ENCODE measurements at places on chromosomes 7 and 10.

DNA sequence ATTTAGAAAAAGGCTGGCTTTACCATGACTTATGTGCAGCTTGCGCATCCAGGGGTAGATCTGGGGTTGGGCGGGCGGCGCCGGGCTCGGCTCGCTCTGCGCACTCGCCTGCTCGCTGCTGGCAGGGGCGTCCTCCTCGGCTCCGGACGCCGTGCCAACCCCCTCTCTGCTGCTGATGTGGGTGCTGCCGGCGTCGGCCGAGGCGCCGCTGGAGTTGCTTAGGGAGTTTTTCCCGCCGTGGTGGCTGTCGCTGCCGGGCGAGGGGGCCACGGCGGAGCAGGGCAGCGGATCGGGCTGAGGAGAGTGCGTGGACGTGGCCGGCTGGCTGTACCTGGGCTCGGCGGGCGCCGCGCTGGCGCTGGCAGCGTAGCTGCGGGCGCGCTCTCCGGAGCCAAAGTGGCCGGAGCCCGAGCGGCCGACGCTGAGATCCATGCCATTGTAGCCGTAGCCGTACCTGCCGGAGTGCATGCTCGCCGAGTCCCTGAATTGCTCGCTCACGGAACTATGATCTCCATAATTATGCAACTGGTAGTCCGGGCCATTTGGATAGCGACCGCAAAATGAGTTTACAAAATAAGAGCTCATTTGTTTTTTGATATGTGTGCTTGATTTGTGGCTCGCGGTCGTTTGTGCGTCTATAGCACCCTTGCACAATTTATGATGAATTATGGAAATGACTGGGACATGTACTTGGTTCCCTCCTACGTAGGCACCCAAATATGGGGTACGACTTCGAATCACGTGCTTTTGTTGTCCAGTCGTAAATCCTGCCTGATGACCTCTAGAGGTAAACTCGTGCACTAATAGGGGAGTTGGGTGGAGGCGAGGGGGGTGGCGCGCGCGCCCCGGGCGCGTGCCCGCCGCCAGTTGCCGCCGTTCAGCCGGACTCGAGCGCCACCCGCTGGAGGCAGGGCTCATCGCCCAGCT, at the start of gene HOXA5:
Gene HOXA5 (minus strand): TSS at position 659 of the 927 bp plus-strand sequence. CDS start 74 bp downstream, at position 585.
- DNase-seq, result no peak

- DNase-seq, result no peak
Measured at GRCh38 chr10:110522365-110522988, 24.8 kb downstream of the DUSP5 start.

DNA sequence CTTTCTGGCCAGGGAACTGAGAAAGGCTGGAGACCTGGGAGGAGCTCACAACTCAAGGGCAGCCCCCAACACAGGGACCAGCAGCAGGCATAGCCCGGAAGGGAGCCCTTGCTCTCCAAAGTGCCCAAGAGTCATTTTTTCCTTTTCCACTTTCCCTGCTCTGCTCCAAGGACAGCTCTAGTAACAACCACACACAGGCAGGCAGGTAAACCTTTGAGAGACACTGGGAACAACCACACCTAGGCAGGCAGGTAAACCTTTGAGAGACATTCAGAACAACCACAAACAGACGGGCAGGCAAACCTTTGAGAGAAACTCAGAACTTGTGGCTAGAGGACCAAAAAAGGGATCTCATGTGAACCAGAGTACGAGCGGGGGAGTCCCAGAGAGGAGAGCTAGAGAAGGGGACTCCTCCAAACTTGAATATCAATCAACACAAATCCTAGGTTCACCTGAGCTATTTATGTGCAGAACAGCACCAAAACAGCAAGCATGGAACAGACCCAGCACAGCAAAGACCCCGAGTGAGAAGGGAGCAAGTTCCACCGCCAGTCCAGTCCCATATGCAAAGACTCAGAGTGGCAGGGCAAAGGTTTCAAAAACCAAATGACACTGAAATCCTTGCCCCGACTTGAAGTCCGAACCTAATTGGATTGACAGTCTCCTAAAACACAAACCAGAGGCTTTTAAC, 33.6 kb upstream of the GUSB start:
- DNase-seq, result no peak

DNA sequence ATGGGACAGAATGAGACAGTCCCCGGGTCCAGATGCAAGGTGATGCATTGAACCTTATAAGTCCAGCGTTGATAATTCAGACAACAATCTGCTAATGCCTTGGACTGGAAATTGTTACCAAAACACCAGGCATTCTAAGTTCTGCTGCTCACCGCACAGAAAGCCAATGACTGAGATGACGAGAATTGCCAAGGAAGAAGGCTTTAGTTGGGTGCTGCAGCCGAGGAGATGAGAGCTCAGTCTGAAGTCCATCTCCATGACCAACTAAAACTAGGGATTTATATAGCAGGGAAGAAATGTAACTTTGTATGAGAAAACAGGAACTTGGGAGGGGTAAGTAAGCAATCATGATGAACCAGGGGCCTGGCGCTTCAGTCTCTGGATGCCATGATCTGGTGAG, 68.7 kb downstream of the PRKCQ start:
- DNase-seq, result no peak

DNA sequence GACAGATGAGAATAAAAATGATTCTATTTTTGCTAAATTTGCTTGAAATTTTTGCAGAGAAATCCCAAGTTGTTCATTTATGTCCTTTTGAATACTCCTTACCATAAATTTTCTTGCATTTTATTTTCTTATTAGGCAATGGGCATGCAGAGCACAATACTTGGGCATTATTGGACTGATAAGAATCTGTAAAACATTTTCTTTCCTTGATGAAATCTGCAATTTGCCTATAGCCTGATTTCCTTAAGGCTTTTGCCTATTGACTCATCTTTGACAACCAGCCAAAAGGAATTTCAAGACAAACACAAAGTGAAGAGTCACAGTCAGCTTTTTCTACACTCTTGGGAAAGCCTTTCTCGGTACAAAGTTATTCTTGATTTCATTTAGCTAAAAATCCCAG, 30.5 kb upstream of the GNAT3 start:
- DNase-seq, result no peak

- DNase-seq, result no peak
Measured at GRCh38 chr10:103554488-103555324, 61.2 kb downstream of the NEURL1 start.

GRCh38 chr7:143426479-143427142, 16.6 kb upstream of the TAS2R60 start:
- no peak for DNase-seq

- no peak for DNase-seq
Measured at GRCh38 chr7:130292682-130293257, at the start of gene CPA4. TSS of gene CPA4 (plus strand) at chr7:130293161. CDS start at chr7:130293181, 20 bp downstream.

DNA sequence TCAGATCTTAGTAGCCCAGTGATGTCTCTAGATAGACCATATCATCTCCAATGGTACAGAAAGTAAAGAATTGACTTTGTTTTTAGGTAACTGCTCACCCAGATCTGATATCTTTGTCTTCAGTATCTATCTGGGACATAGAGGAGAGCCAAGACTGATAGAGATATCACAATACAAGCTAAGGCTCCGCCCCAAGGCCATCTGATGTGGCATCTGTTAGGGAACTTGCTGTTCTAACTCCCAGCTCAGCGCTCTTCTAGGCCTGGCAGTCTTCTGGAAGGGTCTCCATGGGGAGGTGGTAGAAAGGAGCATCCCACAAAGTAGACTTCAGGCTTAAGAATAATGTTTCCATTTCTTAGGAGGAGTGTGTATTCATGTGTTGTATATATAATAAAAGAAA, 88.4 kb upstream of the SAMD8 start:
- no peak for DNase-seq

DNA sequence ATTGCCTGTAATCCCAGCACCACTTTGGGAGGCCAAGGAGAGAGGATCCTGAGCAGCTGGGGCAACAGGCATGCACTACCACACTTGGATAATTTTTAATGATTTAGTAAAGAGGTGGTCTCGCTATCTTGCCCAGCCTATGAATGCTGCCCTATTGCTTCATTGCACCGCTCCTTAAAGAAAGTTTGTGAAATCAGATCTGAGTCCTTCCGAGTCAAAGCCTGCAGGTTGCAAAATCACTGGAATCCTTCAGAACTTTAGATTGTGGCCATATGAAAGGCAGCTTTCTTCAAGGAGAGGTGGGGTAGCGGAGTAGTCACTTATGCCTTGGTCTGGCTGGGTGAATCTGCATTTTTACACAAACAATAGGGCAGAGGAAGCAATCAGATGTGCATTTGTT, 166.3 kb downstream of the ARHGAP12 start:
- DNase-seq, result no peak

DNA sequence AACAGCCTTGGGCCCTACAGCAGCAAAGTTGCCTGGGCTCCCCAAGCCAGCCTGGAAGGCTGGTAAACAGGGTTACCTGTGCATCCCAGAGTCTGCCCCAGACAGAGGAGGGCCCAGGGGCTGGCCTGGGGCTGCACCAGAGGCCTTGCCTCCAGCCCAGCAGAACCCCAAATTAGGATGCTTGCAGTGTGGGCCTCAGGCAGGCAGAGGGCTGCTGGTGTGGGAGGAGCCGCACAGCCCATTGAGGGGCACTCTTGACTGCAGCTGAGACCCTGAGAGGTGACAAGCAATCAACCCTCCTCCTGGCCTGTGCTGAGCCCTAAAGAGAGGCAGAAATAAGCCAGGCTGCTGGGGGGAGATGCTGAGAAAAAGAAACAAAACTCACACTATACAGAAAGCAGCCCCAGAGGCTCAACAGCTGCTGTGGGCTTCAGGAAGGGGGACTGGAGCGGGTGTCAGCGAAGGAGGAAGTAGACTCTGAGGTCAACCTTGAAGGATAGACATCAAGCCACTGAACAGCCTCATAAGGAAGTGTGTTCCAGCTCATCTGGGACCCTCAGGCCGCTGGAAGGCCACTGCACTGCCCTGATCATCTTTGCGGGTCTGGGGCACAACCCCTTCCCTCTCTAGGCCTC, 6.6 kb downstream of the AIFM2 start:
- no peak for DNase-seq

- no peak for DNase-seq
Measured at GRCh38 chr10:33126742-33127141, 168.7 kb upstream of the ITGB1 start.

GRCh38 chr7:73669288-73669701, 1.7 kb downstream of the VPS37D start:
- no peak for DNase-seq

DNA sequence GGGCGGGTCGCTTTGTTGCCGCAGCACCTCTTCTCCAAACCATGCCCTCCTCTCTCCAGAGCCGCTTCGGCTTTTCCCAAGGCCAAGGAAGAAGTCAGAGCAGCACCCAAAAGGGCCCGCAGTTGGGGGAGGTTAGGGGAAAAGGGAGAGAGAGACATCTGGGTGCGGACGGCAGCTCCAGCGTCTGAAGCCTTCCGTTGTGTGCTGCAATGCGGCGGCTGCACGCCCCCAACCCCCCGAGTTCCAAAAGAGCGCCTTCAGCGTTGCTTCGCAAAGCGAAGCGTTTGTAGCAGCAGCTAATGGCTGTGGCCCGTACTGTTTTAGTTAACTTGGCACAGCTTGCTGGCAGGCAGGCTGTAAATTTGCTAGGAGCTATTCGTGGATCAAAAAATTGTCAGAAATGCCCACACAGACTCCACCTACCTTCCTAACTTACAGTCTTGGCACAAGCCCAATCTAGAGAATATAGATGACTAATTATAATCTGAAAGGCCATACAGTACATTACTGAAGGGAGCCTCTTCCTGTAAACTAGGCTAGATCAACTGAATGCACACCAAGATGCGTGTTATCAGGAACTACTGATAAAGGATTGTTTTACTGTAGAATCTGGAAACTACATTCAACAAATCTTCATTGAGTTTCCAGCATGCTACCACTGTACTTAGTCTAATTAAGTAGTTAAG, 1.1 kb upstream of the KBTBD2 start:
- DNase-seq, result peak; percentile 37

DNA sequence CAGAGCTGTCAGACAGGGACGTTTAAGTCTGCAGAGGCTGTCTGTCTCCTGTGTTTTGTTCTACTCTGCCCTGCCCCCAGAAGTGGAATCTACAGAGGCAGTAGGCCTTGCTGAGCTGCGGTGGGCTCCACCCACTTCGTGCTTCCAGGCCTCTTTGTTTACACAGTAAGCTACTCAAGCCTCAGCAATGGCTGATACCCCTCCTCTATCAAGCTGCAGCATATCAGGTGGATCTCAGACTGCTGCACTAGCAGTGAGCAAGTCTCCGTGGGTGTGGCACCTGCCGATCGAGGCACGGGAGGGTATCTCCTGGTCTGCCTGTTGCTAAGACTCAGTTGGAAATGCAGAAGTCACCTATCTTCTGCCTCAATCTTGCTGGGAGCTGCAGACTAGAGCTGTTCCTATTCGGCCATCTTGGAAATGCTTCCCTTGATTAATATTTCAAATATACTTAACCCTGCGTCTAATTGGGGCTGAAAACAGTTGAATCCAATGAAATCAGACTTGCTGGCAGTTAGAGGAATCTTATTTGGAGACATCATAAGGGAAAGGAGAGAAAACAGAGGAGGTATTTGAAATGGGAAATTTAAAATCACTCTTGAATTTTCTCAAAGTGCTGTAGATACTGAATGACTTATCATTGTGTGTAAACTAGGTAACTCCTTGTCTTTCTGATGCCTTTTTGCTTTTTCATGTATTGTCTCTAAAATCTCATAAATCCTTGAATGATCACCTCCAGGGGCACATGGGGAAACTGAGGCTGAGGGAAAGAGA, 13.8 kb upstream of the CYP3A5 start:
- DNase-seq, result no peak

- DNase-seq, result no peak
Measured at GRCh38 chr7:155527664-155528063, 18.7 kb downstream of the CNPY1 start.

DNA sequence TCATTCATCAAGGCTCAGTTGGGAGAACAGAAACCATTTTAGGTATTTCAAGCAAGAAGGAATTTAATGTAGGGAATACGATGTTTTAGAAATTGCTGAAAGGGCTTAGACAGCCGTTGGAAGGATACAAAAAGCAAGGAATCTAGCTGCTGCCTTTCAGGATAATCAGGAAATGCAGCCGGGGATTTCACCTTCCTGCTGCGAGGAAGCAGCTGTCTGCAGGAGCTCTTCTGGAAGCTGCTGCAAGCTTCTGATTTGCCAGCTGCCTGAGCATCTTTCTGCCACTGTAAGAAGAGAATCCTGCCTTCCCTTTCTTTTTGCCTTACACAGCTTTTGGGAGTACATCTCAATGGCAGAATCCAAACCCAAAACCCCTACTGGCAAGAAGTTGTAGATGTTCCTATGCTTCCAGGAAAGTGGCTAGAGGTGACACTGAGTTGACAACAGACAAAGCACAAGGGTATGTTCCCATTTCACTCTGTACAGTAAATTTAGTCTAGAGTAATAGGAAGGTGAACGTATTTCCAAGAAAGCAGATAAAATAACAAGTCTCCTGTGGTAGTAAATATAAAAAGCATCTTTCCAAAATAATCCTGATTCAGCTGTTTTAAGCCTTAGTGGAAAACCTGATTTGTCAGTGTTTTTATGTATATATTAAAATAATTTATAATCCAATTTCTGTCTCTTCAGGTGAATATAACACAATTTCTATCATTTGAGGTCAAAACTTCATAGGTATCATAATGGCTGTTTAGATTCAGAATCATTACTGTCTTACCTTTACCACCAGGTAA, 148.4 kb upstream of the LRGUK start:
- no peak for DNase-seq
